Naive thymus-derived CD8-positive, alpha-beta T cell (primary cell): ENCODE measurements at places on chromosomes 4 and X. TPM values are rescaled to one million over a fixed set of nuclear protein-coding genes. Genes with fewer than 3 reads are reported as not detected.

The FAM9B gene
- total RNA-seq, result not detected

The NMU gene
- total RNA-seq, result not detected

The NPFFR2 gene
- total RNA-seq, result not detected

The GUCY1B1 gene
- total RNA-seq, result not detected

The PTPN13 gene
- not detected for total RNA-seq

The PRAF2 gene
- 22.9 TPM for total RNA-seq
